CD4-positive, alpha-beta T cell treated with Interleukin-1 beta for 1 hour (primary cell): ENCODE measurements at places on chromosomes 2 and 18.

- no peak for DNase-seq
These were observed 2.3 kb downstream of the EML4 start for GRCh38 chr2:42171396-42171980.

GRCh38 chr2:230681171-230681545, 31.5 kb upstream of the CAB39 start:
- DNase-seq = no peak

DNA sequence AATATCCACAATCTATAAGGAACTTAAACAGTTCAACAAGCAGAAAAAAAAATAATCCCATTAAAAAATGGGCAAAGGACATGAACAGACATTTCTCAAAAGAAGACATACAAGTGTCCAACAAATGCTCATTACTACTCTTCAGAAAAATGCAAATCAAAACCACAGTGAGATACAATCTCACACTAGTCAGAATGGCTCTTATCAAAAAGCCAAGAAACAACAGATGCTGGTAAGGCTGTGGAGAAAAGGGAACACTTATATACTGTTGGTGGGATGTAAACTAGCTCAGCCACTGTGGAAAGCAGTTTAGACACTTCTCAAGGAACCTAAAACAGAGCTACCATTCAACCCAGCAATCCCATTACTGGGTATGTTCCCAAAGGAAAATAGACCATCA, 7.2 kb upstream of the CRYGB start:
- DNase-seq = no peak

DNA sequence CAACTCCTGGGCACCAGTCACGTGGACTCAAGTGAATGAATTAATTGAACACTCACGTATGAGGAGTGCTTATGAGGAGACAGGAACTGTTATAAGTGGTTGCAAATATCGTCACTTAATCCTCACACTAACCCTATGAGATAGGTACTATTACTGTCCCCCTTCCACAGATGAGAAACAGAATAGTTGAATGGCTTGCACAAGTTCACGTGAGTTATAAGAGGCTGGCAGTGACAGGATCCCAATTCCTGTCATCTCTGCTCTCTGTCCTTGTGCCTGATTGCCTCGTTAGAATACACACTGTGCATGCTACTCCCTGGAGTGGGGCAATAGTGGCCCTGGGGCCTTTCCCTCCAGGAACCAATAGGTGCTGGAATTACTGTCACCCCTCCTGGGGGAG, 253.5 kb downstream of the DYSF start:
- DNase-seq = no peak

DNA sequence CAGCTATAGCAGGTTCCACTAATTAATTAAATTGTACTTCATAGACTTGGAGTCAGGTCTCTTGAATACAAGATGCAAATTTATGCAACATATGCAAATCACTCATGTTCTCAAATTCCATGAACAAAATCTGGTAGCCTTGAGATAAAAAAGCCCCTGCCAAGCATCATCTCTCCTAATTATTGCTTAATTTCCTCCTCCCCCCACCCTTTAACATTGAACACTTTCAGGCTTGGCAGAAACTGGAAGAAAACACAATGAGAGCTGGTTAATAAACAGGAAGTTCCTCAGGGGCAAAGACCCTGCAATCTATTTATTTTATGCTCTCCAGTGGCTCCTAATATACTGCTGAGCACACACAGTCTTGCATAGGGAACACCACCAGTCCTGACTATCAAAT, 35.6 kb upstream of the ACVR1 start:
- no peak for DNase-seq

DNA sequence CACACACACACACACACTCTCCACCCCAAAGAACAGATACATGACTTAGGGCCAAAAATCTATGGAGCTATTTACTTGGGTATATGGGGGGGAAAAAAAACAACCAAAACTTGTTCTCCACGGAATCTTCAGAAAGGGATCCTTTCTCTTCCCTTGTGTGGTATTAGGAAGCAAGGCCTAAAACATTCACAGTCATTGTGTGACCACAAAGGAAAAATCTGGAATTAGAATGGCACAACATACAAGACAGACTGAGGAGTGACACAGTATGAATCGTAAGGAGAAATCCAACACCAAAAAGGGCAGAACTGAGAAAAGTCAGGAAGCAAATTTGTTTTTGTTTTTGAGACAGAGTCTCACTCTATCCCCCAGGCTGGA, 70.3 kb downstream of the ASXL2 start:
- no peak for DNase-seq

- DNase-seq = no peak
These were observed 311.5 kb upstream of the GYPC start for GRCh38 chr2:126344493-126344892.

DNA sequence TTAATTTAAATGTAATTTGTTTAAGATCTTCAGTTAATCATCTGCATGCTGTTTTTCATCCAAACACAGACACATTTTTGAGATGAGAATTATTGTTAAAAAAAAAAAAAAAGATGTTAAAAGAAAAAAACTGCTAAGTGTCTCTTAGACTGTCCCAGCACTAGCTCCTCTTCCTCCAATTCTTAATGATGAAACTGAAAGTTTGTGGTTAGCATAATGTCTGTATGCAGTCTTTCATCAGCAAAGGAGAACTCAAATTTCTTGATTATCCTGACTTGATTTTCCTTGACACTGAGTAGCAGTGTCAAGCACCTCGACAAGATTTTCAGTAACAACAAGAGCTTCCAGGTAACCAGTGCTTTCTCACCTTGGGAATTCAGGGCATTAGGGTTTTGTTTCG, 274.4 kb downstream of the LRRTM1 start:
- DNase-seq = no peak

GRCh38 chr2:2914252-2914651, 463.4 kb downstream of the EIPR1 start:
- DNase-seq = no peak

- DNase-seq = no peak
These were observed 52.7 kb downstream of the GLS start for GRCh38 chr2:190933361-190933760.

- no peak for DNase-seq
These were observed 106.2 kb downstream of the CYRIA start for GRCh38 chr2:16559278-16560067.

- DNase-seq = no peak
These were observed 41.1 kb upstream of the DSC1 start for GRCh38 chr18:31203794-31204148.

- DNase-seq = no peak
These were observed 19.3 kb upstream of the MGAT5 start for GRCh38 chr2:134234535-134234934.

GRCh38 chr18:58113337-58113736, 69.3 kb downstream of the NEDD4L start:
- DNase-seq = no peak

GRCh38 chr2:71700658-71701397, 247.5 kb downstream of the DYSF start:
- no peak for DNase-seq

GRCh38 chr2:128354161-128354560, 35.5 kb upstream of the HS6ST1 start:
- DNase-seq = no peak

GRCh38 chr2:100756704-100757103, 63.2 kb upstream of the NPAS2 start:
- DNase-seq = no peak

DNA sequence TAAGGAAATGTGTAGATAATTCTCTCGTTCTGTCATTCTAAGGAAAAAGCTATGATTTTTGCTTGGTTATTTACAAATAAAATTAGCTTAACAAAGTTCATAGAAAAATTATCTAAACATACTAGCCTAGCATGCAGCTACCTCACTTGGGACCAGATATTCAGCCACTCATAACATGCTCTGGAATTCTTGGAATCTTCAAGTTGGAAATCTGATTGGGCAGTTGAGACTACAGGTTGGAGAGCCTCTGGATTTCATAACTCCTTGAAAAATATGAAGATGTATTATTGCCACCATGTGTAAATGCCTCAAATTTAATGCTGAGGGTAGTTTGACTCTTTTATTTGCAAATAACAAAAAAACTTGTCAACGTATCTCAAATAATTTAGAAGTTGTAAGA, 132.2 kb upstream of the GULP1 start:
- DNase-seq = no peak

DNA sequence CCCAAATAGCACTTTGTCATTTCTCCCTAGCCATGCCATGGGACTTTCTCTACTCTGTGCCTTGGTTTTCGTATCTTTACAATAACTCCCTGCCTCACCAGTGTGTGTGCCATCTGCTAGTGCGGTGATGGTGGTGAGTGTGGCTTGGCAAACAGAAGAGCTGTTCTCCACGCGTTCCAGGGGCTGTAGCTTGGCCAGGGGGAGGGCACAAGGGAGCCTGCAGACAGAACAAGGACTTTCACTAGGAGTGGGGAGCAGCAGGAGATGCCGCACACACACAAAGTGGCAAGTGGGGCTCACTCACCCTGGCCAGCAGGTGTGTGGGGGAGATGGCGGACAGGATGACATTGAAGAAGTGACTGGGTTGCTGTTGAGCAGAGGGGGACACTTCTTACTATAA, 196.9 kb downstream of the HAUS1 start:
- DNase-seq = no peak

DNA sequence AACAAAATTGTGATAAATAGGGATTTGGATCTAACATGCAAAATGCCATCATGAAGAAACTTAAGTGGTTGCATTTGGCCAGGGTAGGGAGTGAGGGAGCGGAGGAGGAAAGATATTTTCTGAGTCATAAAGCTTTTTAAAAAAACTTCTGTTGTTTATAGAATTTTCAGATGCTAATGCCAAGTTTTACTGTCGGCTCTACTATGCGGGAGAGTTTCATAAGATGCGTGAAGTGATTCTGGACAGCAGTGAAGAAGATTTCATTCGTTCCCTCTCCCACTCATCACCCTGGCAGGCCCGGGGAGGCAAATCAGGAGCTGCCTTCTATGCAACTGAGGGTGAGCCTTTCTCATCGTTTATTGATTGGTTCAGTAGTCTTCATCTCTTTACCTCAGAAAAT, 56.0 kb upstream of the PTH2R start:
- DNase-seq = no peak

DNA sequence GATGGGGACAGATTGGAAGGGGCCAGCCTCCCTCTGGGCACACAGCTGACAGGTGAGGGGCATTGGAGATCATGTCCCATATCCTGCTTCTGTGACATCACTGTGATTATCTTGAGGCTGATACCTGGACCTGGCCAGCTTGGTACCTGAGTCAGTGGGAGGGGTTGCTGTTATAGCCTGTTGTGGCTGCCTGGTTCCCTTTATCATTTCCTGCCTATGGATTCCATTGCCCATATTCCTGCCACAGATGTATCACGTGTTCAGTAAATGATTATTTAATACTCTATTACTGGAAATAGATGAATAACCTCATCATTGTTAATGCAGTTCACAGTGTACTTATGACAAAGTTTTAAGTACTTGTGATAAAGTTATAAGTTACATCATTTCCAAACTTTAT, 7.8 kb upstream of the SCYGR1 start:
- DNase-seq = no peak

- peak; percentile 34 for DNase-seq
These were observed 8.7 kb upstream of the TGIF1 start for GRCh38 chr18:3441290-3441689.

DNA sequence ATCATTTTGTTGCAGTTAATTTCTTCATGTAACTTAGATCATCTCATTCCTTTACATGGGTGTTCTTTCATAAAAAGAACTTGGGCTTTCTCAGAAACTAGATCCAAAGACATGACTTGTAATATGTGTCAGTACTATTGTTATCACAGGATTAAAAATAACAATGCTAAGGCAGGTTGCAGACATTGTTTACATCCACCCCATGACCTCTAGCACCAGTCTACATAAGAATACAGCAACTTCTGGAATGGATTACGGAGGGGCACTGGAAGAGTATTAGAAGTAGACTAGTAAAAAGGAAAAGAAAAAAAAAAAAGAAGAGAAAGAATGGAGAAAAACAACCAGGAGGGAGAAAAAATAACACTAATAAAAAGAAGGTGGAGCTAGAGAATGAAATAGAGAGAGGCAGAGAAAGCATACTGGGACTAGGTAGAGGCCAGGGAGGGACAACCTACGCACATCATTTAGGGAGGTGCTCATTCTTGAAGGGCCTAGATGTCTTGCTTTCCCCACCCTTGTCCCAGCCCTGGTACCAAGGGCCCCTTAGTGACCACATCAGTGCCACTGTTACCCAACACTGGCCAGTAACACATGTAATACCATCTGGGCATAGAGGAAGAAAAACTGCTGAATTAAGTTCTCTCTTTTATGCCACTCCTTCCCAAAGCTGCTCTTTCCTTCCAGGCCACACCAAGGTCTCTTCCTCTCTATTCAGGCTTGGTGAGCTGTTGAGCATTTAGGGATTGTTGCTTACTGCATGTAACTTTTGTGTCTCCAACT, 70.6 kb upstream of the KLF7 start:
- DNase-seq = no peak

DNA sequence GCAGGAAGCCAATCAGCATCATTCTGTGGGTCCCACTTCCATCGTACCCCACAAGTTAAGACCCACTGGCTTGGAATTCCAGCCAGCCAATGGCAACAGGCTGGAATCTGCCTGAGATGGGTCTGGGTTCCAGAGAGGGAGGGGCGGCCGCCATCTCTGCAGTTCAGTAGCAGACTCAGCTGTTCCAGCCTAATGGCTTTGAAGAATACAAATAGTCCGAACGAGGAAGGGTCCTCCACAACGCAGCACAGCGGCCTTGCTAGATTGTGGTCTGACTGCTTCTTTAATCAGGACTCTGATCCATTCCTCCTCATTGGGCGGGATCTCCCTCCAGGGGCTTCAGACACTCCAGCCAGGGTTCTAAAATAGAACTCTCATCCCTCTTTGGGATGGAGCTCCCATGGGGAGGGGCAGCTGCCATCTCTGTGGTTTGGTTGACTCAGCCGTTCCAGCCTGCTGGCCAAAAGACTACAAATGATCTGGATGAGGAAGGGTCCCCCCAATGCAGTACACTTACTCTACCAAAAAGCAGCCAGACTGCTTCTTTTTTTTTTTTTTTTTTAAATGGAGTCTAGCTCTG, 42.7 kb upstream of the PAIP2B start:
- no peak for DNase-seq

DNA sequence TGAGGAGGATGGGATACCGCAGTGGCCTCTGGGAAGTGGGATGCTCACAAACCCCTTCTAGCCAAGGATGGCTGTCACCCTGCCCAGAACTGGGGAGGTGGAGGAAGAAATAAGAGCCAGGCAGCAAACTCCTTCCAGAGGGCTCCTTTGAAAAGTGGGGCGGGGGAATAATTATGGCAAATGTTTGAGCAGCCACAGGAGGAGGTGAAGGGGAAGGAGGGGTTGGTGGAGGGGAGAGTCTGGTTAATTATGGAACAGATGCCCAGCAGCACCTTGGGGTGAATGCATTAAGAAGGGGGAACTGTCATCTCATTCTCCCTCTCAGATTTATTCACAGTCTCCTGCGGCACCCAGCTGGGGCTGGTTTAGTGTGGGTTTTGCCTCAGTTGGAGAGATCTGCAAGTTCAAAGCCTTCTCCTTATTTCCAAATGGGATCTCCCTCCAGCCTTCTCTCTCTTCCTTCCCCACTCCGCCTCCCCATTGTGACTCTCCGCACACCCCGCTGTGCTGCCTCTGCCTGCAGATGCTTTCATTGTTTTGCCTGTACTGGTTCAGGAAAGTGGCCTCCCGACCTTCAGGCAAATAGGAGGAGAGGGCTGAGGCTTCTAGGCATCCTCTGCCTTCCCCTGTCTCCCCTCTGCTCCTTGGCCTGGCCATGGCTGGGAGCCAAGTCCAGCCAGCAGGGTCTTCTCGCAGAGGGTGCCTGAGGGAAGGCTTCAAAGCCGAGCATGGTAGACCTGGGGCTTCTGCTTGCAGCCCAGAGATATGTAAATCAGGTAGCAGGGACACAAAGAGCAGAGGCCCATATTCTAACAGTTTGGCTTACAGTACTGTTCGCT, 457.2 kb upstream of the MEX3C start:
- no peak for DNase-seq
